ENCODE measurements at places on chromosomes 2 and 18. TPM values are rescaled to one million over a fixed set of nuclear protein-coding genes. Genes with fewer than 3 reads are reported as not detected.

Gene SNX17
- total RNA-seq: 76.4 TPM

GRCh38 chr2:64244037-64244416 lies 99.8 kb upstream of the PELI1 start:
- DNase-seq: no peak

DNA sequence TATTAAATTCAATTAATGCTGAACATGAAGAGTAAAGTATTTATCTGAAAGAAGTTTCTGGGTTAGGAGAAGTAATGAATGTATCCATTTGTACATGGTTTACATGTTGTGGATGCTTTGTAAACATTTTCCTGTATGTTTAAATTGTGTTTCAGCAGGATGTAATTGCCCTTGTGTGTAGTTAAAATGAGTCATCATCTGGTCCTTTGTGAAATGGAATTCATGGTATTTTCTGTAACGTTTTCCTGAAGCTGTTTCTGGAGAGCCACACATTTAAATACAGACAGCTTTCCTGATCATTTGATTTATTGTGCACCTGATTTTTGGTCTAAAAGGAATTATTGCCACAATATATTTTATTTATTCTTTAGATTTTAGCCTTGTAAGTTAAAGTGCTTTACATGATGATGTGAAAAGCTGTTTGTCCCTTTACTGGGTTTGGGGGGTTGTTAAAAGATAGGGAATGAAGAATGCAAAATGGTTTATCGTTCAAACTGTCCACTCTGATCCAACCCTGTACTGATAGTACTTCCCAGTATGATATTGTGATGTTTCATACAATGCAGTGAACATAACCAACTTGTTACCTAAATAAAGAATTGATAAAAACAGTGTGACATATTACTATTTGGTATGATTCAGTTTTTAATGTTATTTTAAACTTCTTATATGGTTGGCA lies 41.7 kb upstream of the SLC3A1 start:
- no peak for DNase-seq

DNA sequence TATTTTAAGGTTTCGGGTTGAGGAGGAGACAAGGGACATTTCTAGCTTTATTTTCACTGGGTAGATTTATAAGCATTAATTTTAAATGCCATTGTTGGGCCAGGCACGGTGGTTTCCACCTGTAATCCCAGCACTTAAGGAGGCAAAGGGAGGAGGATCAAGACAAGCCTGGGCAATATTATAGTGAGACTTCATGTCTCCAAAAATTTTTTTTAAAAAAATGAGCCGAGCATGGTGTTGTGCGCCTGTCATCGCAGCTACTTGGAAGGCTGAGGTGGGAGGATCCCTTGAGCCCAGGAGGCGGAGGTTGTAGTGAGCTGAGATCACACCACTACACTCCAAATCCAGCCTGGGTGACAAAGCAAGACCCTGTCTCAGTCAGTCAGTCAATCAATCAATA lies 45.0 kb downstream of the MBD5 start:
- DNase-seq: no peak

- no peak for DNase-seq
These were observed 131.9 kb downstream of the EVA1A start for GRCh38 chr2:75428646-75429443.

DNA sequence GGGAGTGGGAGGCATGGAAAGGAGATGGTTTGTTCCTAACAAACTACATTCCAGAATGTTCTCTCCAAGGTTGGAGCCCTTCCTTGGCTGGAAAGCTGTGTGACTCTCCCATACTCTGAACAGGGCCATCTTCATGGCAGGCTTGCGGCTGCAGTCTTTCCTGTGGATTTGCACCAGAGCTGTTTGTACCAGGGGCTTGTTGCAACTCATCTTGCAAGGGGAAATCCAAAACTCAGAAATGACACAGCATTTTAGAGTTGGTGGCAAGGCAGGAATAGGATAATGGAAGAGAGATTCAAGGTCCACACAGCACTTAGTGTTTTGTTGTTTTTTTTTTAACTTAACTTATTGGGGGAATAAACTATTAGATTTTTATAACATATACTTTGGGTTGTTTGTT lies 73.7 kb upstream of the ZNF516 start:
- no peak for DNase-seq

- no peak for DNase-seq
These were observed 146.7 kb upstream of the SMIM21 start for GRCh38 chr18:75574187-75574586.

DNA sequence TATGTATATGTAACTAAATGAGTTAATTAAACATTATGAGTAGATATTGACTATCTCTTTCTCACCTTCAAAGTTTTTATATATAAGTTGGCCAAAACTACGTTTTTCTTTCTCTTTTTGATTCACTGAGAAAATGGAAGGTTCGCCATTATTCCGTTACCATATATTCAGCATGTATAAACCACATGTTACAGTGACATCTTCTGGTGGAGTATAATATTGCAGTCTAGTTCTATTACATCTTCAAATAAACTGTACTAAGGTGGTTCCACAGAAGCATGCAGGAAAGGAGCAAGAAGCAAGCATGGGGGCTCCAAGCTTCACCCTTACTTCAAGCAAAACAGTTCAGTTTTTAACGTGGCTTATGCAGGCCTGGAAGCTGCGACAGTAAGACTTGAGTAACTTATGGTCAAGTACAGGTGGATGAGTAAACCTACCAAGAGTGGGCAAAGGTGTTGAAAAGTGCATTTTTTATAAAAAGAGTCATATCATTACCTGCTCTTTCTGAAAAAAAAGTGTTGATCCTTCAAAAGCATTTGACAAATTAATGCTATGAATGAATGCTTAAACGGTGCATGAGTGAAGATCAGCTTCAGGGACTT lies 129.8 kb upstream of the RAB6C start:
- DNase-seq: no peak

Gene OTOF
- total RNA-seq: 0.29 TPM

DNA sequence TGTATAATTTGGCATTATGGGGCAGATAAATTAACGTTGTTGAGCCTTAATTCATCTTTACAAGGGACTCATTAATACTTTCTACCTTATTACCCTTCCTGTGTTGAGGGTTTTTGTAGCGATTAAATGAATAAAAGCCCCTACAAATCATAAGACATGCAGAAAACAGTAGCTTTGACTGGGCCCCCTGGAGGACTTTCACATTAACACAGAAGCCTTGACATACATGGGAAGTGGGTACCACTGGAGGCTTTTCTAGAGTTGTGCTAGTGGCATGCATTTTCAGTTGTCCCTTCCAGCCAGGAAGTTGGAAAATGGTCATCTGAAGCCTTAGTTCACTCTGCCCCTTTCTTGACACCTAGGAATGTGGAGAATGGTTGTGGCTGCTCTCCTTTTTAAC lies 30.2 kb downstream of the MTA3 start:
- no peak for DNase-seq

Gene PKDCC
- 169 TPM for total RNA-seq

- peak; percentile 84 for DNase-seq
These were observed 102.5 kb upstream of the NOSTRIN start for GRCh38 chr2:168699844-168700417.

DNA sequence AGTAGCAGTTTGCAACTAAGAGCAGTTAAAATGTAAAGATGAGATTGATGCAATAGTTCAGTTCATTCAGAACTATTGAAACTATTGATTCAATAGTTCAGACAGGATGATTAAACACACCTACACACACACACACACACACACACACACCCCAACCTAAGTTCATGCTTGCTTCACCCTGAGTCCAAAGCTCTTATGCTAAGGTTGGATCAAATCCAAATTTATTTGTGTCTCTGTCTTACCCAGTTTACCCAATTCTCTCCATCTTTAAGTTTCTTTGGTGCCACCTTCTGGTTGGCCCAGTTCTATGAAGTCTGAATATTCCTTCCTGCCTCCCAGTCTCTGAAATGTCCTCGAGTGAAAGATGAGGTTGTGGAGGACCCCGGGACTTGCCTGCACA lies 5.1 kb downstream of the SERPINB8 start:
- DNase-seq: no peak

Gene CFC1
- not detected for total RNA-seq

GRCh38 chr2:72128843-72129227 lies 18.8 kb downstream of the CYP26B1 start:
- DNase-seq: no peak

DNA sequence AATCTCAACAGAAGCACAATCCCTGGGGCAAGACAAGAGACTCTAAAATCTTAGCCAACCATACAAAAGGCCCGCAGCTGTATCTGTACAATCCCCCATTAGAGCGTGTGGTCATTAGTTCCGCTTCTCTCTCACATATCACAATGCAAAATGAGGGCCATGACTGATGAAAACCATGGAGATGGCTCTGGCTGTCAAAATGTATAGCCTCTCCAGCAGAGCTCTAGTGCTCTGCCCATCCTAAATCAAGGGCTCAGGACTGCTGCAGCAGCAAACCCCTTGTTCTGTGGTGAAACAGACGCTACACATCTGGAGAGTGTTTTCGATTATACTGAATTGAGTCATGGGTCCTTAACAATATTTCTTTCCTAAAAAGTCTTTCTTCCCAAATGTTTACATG lies 221.0 kb downstream of the PID1 start:
- no peak for DNase-seq

DNA sequence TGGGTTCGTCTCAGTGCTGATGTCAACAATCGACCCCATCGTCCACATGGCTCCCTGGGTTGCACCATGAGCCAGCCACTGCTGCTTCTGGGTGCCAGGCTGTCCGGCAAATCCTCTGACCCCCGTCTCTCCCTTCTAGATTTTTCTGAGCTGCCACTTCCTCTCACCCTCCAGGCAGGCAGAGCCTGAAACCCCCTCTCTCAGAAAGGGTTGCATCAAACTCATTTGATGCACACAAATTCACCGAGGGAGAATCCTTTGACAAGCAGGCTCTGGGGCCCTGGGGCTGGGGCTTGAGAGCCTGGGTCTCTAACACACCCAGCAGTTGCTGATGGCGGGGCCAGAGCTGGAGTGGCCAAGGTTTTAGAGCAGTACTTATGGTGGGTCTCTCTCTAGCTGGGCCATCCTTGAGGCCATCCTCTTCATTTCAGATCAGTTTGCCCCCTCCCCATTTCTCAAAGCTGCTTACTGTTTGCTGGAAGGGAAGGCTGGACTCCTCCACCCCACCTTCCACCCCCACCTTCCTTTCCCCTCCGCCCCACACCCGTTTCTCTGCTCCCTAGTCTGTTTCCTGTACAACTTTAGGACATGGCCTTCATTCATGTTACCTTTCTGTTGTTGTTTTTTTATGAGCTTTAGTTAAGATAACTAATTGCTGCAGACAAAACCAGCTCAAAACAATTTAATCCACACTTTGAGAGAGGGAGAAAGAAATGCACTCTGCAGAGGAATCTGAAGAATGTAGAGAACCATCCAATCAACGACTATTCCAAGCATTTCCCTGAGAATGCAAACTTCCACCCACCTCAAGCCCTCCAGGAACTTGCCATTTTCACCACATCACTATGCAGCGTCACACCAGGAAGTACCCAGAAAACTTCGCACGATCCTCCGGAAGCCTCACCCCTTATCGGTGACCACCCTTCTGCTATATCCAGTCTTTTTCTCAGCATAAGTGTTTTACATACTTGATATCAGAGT lies 69.5 kb downstream of the ARL4C start:
- DNase-seq: no peak

- no peak for DNase-seq
These were observed 164.8 kb upstream of the STK17B start for GRCh38 chr2:196336207-196336606.

Gene METTL8
- 27.2 TPM for total RNA-seq

DNA sequence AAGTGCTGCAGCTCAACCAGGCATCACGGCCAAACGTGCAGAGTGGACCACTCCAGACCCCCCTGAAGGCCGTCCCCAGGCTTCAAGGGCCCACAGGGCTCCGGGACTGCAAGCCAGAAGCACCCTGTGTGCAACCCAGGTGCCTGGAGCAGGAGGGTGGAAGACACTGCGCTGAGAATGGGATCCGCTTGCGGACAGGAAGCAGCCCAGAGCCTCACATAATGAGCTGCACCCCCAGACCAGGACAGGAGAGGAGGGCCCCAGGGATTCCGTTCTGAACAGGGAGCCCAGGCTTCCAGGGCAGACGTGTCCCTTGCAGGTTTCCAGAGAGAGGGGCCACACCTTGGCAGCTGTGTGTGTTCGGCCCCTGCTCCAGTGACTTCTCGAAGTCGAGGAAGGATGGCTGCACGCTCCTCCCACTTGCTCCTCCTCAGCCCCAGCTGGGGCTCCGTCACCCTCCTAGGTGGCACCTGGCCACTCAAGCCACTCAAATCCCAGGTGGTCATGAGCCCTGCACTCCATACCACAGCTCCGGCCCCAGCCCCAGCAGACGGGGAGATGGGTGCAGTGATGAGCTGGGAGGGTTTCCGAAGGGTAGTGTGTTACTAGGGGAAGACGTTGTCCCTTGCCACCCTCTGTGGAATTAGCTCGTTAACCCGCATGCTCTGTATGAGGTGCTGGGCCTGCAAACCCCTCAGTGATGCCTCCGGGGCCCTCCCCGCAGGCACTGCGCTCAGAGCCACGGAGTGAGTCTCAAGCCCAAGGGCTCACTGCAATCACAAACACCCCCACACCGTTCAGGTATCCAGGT lies 79.2 kb downstream of the NDUFA10 start:
- peak; percentile 77 for DNase-seq

Gene CABYR
- 6.9 TPM for total RNA-seq

GRCh38 chr2:139925903-139926302 lies 1145.7 kb upstream of the NXPH2 start:
- no peak for DNase-seq

DNA sequence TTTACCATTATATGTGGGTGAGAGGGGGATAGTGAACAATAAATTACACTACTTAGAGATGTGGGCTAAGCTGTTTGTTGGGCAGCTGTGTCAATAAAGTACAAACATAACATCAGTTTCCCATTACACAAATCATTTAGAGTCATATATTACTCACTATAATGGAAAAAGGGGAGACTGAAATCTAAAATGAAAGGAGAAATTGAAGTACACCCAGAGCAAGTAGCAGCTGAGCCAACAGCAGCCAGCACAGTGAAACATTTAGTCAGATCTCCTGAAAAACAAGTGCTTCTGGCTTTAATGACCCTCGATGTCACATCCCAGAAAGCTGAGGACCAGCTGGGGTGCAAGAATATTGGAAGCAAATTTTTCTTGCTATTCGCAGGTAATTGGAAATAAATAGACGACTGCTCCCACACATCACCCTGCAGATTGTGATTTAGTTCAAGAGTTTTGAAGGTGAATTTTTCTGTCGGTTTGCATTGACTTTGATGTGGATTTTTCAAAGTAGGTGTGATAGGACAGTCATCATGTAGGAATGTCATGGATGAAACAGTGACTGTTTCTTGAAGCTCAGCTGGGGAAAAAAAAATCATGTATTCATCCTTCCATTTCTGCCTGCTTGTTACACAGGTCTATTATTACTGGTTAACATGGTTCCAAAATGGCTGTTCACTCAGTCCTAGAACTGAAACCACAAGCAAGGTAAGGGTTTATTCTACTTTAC lies 1607.3 kb upstream of the CELF4 start:
- no peak for DNase-seq

- no peak for DNase-seq
These were observed 472.6 kb downstream of the DLGAP1 start for GRCh38 chr18:3982541-3982940.

Gene SCYGR4
- not detected for total RNA-seq

- DNase-seq: peak; percentile 95
These were observed 15.0 kb downstream of the HS1BP3 start for GRCh38 chr2:20635675-20636584.
